Activated CD4-positive, alpha-beta T cell treated with anti-CD3 and anti-CD28 coated beads for 36 hours (primary cell): ENCODE measurements at places on chromosomes 13 and 19. TPM values are rescaled to one million over a fixed set of nuclear protein-coding genes. Genes with fewer than 3 reads are reported as not detected.

- H3K27me3 ChIP-seq, result no peaks in the 10 kb centered on the region
- no peak overlapping the region for H3K27ac ChIP-seq
- peaks cover 25% of the 10 kb centered on the region for H3K36me3 ChIP-seq
- DNase-seq, result no peak
- H3K4me3 ChIP-seq, result no peak overlapping the region
These were observed 217.9 kb downstream of the VWA8 start for GRCh38 chr13:41742917-41743552.

- H3K4me1 ChIP-seq, result peaks cover 53% of the 10 kb centered on the region
- H3K4me3 ChIP-seq, result peak overlapping the region; percentile 87
- DNase-seq, result no peak
- peaks cover 7% of the 10 kb centered on the region for H3K27me3 ChIP-seq
- H3K36me3 ChIP-seq, result peaks cover 15% of the 10 kb centered on the region
These were observed 1.3 kb upstream of the LENG1 start for GRCh38 chr19:54160854-54161253.

DNA sequence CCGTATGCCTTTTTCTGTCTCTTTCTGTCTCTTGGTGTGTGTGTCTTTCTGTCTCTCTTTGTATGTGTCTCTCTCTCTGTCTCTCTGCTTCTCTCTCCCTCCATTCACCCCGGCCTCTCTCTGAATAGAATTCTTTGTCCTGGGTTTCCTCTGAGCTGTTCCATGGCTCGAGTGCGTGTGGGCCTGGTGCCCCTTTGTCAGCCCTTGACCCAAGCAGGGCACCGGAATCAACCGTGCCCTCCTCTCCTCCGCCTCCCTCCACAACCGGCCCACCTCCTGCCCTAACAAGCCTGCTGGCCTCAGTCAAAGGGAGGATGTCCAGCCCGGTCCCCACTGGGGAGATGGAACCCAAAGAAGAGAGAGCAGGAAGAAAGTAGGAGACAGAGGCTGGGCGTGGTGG is 3.2 kb downstream of the AXL start:
- H3K36me3 ChIP-seq, result no peaks in the 10 kb centered on the region
- H3K4me1 ChIP-seq, result peaks cover 26% of the 10 kb centered on the region
- no peak for DNase-seq

- no peak overlapping the region for H3K4me3 ChIP-seq
- peaks cover 8% of the 10 kb centered on the region for H3K4me1 ChIP-seq
- no peak overlapping the region for H3K27ac ChIP-seq
These were observed 2.7 kb downstream of the SMAD9 start for GRCh38 chr13:36917311-36917710.

FLT3LG gene
- 43.2 TPM for total RNA-seq
